ENCODE measurements at places on chromosomes 7 and 10. TPM values are rescaled to one million over a fixed set of nuclear protein-coding genes. Genes with fewer than 3 reads are reported as not detected.

AGAP5 gene
- polyA plus RNA-seq: 5.0 TPM

GHRHR gene
- 2.2 TPM for polyA plus RNA-seq

EEPD1 gene
- polyA plus RNA-seq: 6.0 TPM

PIP gene
- polyA plus RNA-seq: not detected
